ENCODE measurements at places on chromosomes 2 and 18.

- DNase-seq: peak; percentile 22
Observed at GRCh38 chr18:3454365-3455089, 4.6 kb downstream of the TGIF1 start.

- no peak for DNase-seq
Observed at GRCh38 chr2:9288233-9288632, 81.6 kb downstream of the ASAP2 start.

DNA sequence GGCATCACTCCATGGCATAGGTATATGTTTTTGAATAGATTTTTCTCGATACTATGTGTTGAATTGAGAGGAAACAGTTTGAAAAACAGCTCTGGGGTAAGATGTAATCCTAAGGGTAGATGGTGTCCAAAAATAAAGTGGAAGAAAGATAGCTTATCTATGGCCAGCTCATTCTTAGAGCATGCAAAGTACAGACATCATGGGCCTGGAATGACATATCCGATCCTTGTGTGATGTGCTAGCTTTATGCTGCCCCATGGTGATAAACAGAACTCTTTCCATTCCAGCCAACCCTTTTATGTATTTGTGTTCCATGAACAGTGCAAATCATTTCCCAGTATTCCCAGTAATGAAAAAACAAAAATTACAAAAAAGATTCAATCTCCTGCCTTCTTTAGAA, 390.2 kb upstream of the NXPH2 start:
- no peak for DNase-seq

GRCh38 chr2:181117206-181117925, 137.0 kb downstream of the UBE2E3 start:
- DNase-seq: no peak

- DNase-seq: no peak
Observed at GRCh38 chr18:23054553-23054952, 80.7 kb upstream of the CABLES1 start.

GRCh38 chr2:229815858-229816257, 101.5 kb upstream of the DNER start:
- DNase-seq: no peak

DNA sequence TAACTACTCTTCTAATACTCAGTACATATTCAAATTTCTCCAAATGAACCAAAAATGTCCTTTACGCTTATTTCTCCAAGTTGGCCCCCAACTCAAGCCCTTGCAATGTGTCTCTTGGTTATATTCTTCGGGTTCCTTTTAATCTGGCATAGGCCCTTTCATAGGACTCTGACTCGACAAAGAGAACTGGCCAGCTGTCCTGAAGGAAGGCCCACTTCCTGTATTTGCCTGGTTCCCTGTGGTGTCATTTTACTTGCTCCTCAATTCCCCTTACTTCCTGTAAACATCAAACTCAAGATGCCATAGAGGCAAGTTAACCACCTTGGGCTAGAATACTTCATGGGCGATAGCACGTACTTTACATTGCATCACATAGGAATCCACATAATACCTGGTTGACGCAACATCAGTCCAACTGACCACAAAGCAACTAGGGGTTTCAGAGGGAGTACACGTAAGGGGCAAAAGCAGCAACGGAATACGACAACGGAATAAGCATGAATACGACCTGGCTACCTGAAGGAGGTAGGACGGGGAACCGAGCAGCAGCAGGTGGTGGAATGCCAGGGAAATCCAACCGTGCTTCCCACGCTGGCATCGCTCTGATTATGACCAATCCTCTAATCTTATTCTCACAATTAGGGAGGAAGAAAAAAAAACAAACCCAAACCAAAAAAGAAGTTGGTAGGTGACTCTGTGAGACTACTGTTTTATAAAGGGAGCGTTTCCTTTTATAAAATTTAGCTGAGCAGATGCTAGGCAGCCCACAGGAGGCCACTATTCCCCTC, 823 bp upstream of the GORASP2 start:
- no peak for DNase-seq

DNA sequence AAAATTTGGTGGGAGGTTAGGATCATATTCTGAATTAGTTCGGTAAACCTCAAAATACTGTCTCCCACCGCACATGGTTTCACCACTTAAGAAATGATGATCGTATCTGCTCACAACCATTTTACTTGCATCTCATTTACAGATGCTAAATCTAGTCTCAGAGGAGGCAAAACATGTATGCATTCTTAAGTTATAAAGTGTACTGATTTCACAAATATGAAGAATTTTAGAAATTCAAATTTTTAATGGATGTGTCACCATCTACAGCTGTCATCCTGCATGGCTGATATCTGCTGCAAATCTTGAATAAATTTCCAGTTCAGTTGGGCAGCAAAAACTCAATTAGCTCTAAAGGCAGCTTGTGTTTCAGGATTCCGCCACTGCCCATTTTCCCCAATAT, 243.3 kb upstream of the KCNJ3 start:
- DNase-seq: no peak

GRCh38 chr18:44594799-44595467, 85.8 kb upstream of the SETBP1 start:
- DNase-seq: no peak

DNA sequence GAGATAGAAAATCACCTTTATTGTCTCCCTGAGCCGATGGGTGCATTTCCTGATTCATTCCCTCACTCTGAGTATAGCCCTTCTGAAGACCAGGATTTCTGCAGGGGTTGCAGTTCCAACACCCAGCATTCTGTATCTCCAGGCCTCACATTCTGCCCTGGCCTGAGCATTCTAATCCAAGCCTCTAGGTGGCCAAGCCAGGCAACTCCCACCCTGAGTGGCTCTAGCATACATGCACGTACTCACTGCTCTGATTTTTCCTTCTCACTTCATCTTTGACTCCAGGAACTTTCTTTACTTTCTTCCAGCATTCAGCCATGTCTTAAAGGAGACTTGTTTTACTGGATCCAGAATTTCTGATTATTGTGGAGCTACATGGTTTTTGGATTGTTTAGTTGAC, 100.7 kb upstream of the STK39 start:
- DNase-seq: peak; percentile 54

GRCh38 chr2:218895326-218895725, 14.7 kb downstream of the WNT10A start:
- DNase-seq: no peak

Measured in NCI-H774 (cell line).